NCI-H146 (cell line): ENCODE measurements at places on chromosomes 12 and 14.

- no peak for DNase-seq
Observed at GRCh38 chr14:72880164-72880563, 13.7 kb downstream of the DPF3 start.

GRCh38 chr12:31582155-31582554 lies 8.8 kb downstream of the DENND5B start:
- DNase-seq: no peak

- DNase-seq: no peak
Observed at GRCh38 chr12:111171832-111172231, 197.1 kb downstream of the PHETA1 start.

GRCh38 chr14:52350445-52350844 lies 36.3 kb downstream of the PTGER2 start:
- DNase-seq: no peak

DNA sequence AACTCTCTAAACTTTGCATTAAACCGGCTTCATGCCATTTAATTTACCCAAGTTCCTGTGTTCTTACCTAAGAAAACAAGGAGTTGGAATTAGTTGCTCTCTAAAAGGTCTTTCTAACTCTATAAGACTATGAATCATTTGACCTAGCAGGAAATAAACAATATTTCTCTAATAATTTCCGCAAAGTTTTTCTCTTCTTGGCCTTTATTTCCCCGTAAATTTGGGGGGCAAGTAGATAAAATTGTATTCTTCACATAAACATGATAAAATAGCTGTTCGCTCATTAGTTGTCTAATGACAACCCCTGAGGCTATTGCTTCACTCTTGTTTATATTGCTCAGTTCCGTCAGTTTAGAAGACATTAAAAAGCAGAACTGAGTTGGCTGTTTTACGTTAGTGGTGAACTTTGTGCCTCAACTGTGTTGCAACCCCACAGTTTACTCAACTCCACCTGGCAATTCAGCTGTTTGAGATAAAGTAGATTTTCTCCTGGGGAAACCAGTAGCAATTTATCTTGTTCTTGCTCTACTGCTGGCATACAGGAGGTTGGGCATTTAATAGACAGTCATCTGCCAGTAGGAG lies 74.7 kb downstream of the BTG1 start:
- no peak for DNase-seq

DNA sequence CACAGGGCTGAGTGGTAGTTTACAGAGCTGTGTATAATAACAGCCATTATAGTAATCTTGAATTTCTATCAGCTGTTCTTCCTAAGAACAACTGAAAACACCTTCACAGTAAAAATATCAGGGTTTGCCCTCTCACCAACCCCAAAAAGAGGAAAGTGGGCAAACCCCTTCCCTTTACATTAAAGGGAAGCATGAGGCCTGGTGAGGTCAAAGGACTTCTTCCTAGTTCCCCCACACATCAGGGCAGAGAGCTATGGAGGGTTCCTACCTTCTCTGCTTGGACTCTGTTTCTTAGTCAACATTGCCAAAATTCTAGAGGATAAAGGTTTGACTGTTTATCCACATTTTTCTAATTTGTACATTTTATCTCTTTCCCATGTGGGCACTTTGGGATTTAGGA lies 4.4 kb upstream of the RPAP3 start:
- DNase-seq: no peak

DNA sequence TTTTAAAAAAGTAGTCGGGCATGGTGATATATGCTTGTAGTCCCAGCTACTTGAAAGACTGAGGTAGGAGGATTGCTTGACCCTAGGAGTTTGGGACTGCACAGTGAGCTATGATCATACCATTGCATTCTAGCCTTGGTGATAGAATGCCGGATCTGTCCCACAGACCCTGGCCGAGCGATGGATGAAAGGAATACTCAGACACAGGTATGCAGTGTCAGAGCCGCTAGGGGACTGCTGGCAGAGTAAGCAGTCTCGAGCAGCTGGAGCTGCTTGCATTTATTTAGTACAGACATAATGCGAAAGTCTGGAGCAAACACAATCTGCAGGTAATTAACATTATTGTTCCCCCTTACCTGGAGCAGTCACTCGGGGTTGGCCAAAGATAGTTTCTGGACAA lies 18.6 kb downstream of the AICDA start:
- peak; percentile 13 for DNase-seq

- DNase-seq: no peak
Observed at GRCh38 chr14:77582511-77582910, 33.9 kb downstream of the SPTLC2 start.

- DNase-seq: peak; percentile 41
Observed at GRCh38 chr12:47900131-47901062, 4.4 kb downstream of the VDR start.

GRCh38 chr14:85576848-85577542 lies 47.1 kb downstream of the FLRT2 start:
- DNase-seq: no peak

DNA sequence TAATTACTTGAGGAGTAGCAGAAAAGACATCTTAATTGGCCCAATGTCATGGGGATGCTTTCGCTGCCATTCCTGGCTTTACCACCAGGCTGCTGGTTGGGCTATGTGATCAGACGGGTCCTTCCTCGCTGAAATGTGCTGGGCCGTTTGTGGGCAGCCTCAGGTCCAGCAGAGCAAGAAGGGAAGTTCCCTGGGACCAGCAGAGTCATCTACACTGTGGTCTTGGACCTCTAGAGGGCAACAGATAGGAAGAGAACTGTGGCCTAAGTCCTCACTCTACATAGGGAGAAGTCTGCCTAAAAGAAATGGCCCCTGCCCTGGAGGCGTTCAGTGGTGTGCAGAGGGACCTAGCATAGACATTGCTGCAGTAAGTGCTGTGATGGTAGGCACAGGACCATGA lies 10.9 kb downstream of the EVL start:
- no peak for DNase-seq

GRCh38 chr14:20661197-20661596 lies 19.7 kb upstream of the OR6S1 start:
- DNase-seq: no peak

GRCh38 chr12:40734276-40734675 lies 42.0 kb downstream of the CNTN1 start:
- no peak for DNase-seq

DNA sequence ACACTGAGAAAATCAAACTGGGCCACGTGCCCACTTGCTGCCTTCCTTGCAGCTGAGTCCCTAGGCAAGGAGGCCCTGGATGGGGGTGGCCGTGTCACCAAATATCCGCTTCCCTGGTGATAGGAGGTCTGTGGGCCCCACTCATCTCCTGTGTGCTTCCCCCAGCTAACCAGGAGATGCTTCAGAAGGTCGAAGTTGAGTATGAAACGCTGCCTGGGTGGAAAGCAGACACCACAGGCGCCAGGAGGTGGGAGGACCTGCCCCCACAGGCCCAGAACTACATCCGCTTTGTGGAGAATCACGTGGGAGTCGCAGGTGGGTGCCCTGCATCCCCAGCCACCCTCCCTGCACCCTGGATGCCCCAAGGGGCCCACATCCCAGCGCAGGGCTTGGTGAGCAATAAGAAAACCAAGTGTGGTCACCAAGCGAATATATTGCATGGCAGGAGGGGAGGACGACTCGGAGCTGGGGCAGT lies 6.8 kb upstream of the SIVA1 start:
- no peak for DNase-seq

DNA sequence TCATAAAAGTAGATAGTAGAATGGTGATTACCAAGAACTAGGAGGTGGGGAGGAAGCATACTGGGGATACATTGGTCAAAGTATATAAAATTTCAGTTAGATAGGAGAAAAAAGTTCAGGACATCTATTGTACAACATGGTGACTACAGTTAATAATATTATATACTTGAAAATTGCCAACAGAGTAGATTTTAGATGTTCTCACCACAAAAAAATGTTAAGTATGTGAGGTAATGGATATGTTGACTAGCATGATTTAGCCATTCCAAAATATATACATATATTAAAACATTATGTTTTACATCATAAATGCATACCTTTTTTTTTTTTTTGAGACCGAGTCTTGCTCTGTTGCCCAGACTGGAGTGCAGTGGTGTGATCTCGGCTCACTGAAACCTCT lies 31.0 kb downstream of the TMEM116 start:
- no peak for DNase-seq
